ENCODE measurements at places on chromosomes 2 and 18.

GRCh38 chr2:47704287-47704686 lies 78.7 kb upstream of the MSH6 start:
- DNase-seq: no peak

- no peak for DNase-seq
Observed at GRCh38 chr2:30239986-30240752, 8.8 kb downstream of the LBH start.

DNA sequence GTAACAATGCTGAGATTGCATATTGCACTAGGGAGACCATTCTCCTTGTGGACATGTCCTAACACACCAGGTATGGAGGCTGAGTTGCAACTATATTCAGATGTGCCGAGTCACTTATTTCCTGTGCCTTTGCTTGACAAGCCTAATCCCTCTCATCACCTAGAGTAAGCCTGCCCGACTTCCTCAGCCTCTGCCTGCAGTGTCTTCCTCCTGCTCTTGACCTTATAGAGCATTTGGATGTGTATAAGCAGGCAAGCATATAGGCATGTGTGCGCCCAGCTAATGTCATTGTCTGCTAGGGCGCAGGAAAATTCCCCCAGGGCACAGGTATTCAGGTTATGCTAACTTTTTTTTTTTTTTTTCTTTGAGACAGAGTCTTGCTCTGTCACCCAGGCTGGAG lies 316.9 kb downstream of the CDH2 start:
- no peak for DNase-seq

GRCh38 chr2:238281826-238282480 lies 6.5 kb downstream of the PER2 start:
- no peak for DNase-seq

DNA sequence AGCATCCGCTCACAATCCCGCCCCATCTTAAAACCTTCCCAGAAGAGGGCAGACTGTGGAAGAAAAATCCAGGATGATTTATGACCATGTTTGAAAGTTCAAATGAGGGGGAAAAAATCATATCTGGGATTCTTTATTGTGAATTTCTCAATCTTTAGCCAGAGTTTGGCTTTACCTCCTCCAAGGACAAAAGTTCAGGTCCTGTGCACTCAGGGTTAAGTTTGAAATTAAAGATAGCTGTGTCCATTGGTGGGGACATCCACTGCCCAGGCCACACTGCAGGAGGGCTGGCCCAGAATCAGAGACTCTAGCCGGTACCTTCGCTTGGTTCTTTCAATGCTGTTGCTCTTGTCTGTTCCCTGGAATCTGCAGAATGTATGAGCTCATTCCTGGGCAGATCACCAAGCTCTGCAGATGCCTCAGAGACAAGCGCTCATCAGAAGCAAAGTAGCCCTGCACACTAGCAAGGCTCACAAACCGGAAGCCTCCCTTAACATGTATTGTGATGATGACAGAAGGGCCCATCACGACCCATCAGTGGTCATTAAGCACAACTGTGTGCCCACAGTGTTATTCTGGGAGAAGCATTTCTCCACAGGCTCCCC lies 375.3 kb upstream of the KLHL29 start:
- no peak for DNase-seq

DNA sequence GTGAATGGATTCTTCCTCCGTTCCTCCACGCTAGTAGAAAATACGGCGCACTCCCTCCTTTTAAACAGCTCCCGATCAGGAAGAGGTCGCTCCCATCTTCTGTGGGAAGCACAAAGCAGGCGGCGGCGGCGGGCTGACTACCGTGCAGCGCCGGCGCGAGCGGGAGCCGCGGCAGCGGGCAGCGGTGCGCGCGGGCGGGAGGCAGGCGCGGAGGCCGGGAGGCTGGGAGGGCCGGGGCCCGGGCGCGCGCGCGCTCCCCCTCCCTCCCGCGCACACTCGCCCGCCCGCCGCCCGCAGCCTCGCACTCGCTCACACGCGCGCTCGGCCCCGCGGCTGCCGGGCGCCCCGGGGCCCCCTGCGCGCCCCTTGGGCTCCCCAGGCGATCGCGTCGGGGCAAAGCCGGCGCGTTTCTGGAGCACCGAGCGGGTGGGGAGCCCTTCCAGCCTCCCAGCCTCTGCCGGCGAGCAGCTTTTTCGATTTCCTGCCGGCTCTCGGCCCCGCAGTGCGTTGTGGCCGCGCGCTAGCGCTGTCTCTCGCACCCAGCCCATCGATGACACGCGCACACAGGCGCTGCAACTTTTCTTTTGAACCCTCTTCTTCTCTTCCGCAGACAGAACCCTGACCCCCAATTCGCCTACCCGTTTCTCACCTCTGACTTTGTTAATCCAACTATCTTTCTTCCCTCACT lies at the start of gene SLC8A1:
TSS of gene SLC8A1 (minus strand) at position 173 of the 688 bp plus-strand sequence.
- no peak for DNase-seq

DNA sequence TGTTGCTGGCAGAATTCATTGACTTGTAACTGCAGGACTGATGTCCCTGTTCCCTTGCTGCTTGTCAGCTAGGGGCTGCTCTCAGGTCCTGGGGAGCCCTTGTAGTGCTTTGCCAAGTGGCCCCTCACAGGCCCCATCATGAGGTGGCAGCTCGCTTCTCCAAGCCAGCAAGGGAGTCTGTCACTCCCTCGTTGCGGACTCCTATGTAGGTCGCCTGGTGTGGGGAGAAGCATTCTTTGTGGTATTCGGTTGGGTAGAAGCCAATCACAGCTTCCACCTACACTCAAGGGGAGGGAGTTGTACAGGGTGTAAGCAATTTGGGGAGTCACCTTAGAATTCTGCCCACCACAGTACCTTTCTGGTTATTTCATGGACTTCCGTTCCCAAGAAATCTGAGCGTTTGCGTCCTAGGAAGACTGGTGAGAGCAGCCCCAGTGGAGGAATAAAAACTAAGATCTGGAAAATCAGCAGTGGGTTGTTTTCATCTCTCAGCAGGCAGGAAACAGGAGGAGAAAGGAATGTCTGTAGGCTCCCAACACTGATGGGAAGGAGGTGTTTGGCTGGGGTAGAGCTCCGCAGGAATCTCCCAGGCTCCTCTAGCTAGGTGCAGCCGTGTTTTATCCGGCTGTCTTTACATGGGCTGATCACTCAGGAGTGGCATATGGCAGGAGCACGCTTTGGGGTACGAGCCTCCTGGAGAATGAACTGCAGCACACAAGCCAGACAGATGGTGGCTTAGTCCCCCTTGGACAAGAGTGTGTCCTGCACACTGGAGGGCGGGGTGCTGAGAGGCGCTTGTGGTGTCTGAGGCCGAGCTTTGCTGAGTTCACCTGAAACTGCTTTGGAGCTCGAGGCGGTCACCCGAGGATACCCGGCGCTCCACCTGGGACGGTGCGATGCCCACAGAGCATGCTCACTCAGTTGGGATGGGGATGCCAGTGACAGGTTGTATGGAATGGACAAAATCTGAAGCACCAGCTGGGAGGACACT lies 58.3 kb downstream of the LDLRAD4 start:
- DNase-seq: no peak

- no peak for DNase-seq
Observed at GRCh38 chr18:21682371-21683051, 22.1 kb downstream of the ABHD3 start.

DNA sequence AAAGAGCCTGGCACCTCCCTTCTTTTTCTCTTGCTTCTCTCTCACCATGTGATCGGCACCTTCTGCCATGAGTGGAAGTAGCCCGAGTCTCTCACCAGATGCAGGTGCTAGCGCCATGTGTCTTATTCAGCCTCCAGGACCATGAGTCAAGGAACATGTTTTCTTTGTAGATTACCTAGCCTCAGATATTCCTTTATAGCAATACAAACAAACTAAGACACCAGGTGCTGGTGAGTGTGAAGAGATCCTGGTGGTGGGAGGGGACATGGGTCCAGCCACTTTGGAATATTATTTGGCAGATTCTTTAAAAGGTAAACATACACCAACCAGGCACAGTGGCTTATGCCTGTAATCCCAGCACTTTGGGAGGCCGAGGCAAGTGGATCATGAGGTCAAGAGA lies 5.9 kb upstream of the USP40 start:
- no peak for DNase-seq

DNA sequence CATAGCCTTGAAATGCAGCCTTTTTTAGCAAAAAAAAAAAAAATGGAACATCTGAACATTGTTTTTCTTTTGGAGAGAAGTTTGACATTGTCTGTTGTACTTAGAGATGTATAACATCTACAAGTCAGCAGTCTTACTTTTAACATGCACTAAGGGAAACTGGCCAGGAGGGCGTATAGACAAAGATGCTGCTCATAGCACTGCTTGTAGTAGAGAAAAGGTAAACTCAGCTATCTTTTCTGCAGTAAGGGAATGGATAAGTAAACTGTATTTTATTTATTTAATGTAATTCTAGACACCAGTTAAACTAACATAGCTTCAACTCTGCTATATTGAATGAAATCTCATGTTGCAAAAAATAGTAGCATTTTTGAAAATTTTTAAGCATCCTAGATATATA lies 489.6 kb downstream of the PTPRM start:
- no peak for DNase-seq

DNA sequence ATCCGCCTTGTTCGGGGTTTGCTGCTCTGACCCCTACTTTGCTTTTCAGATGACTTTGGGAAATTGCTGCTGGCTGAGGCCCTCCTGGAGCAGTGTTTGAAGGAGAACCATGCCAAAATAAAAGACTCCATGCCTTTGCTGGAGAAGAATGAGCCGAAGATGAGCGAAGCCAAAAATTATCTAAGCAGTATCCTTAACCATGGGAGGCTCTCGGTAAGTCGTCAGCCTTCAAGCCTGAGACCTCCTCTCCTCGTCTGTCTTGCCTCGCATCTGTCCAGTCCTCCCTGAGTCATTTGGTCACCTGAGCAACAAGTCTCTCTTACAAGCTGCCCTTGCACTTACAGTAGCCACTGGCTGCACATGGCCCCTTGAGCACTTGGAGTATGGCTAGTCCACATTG lies 34.7 kb upstream of the MCFD2 start:
- no peak for DNase-seq

DNA sequence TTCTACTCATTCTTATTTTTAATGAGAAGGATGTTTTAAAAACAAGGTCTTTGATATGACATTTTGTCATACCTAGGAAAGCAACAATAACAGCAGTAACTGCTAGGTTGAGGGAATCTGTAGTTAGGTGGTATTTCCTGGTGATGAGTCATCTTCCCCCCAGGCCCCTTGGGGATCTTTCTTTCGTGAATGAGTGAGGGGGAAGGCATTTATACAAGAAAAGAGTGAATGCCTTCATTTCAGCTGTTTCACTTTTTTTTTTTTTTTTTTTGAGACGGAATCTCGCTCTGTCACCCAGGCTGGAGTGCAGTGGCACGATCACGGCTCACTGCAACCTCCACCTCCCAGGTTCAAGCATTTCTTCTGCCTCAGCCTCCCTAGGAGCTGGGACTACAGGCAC lies 108.6 kb downstream of the MAP4K4 start:
- no peak for DNase-seq

DNA sequence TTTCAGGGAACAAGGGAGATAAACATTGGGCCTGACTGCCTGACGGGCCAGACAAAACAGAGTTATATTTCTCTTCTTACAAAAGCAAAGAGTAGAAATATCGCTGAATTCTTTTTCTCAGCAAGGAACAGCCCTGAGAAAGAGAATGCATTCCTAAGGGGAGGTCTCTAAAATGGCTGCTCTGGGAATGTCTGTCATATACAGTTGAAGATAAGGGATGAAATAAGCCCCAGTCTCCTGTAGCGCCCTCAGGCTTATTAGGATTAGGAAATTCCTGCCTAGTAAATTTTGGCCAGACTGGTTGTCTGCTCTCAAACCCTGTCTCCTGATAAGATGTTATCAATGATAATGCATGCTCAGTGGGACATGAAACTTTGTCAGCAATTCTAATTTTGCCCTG lies 134.9 kb upstream of the CNTNAP5 start:
- DNase-seq: no peak

DNA sequence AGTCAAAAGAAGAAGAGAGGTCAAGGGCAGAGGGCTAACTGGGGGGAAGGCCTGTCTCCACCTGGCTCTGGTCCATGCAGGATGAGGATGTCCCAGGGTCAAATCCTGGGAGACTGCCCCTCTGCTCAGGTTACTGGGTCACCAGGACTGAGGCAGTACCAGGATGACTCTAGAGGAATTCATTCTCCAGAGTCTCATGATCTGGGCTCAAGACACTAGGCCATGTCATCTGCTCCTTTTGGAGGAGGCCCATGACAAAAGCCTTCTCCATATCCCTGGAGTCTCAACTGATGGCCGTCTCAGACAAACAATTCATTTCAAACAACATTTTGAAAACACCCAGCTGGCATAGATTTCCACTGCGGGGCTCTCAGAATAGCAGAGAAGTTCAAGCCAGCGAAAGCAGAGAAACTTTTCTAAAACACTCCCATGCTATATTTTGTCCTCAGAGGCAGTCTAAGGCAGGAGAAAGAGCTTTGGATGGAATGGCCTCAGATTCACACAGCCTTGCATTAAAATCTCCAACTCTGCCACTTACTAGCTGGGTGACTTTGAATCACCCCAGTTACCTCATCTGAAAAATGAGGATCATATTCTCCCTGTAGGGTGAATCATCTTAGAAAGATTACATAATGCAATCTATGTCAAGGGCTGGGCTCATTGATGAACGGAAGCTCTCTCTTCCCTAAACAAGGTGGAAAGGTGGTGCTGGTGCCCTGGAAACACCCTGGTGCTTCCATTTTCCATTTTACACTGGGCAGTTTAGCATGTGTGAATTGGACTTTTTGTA lies 48.8 kb upstream of the LCLAT1 start:
- DNase-seq: no peak
